ENCODE measurements at places on chromosomes 11 and 22.

- no peak for DNase-seq
Measured at GRCh38 chr11:134712228-134713145, 300.4 kb upstream of the B3GAT1 start.

GRCh38 chr11:117387992-117388755 lies 60.5 kb downstream of the CEP164 start:
- no peak for DNase-seq

DNA sequence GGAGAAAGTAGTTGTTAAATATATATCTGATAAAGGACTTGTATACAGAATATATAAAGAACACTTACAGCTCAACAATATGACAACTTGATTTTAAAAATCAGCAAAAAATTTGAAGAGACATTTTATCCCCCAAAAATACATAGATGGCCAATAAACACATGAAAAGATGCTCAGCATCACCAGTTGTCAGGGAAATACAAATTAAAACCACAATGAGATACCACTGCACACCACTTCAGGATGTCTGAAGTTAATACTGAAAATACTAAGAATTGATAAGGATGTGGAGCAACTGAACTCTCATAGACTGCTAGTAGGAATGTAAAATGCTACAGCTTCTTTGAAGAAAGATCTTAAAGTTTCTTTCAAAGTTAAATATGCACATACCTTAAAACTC lies 49.2 kb downstream of the KREMEN1 start:
- DNase-seq, result no peak

- DNase-seq, result no peak
Measured at GRCh38 chr11:73028611-73029010, 113.5 kb downstream of the FCHSD2 start.

- no peak for DNase-seq
Measured at GRCh38 chr11:106834567-106834966, 183.7 kb downstream of the GUCY1A2 start.

- no peak for DNase-seq
Measured at GRCh38 chr11:45147891-45148675, 1.6 kb downstream of the PRDM11 start.

GRCh38 chr22:49164773-49165320 lies 662.8 kb downstream of the BRD1 start:
- DNase-seq, result no peak

DNA sequence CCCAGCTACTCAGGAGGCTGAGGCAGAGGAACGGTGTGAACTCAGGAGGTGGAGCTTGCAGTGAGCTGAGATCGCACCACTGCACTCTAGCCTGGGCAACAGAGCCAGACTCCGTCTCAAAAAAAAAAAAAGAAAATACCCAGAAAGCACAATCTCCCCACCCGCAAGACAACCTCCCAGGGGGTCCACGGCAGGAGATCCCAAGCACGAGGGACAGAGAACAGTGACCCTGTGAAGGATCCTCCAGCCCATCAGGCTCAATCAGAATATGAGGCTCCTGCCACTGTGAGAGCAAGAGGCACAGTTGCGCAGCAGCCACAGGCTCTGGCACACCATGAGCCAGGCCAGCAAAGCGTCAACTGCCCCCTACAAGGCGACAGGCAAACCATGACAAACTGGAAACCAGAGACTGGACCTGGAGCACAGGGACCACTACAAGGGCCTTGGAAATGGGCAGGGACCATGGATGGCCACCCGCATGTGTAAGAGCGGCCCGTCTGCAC lies 164.8 kb upstream of the GRK3 start:
- no peak for DNase-seq

- no peak for DNase-seq
Measured at GRCh38 chr11:111460856-111461255, 51.3 kb downstream of the BTG4 start.

DNA sequence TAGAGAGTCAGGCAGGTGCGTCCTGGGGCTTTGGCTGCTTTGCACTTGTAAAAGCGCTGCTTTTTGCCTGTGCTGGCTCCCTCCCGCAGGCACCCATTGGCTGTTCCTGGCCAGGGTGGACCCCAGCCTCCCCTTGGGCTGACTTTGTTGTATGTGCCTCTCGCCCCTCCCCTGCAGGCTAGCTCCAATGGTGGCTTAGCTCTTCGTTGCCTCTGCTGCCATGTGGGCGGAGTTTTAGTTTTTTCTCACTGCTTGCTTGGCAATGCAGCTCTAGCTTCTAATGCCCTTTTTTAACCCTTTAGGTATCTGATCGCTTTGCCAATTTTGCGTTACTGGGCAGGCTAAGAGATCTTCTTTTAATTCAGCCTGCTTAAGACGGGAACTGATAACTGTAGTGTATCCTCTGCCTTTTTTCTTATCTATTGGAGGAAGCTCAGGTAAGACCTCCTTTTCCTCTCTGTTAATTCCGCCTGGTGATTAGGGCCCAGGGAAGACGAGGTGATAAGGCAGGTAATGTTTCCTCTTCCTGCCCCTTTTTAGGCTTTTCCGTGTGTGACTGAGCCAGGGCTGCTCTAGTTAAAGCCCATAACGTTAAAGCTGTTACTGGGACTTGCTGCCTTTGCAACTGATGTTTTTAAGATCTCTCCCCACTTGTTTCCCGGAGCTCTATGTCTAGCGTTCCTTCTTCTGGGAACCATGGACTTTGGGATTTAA lies 11.7 kb upstream of the GLYATL1 start:
- DNase-seq, result peak; percentile 34

DNA sequence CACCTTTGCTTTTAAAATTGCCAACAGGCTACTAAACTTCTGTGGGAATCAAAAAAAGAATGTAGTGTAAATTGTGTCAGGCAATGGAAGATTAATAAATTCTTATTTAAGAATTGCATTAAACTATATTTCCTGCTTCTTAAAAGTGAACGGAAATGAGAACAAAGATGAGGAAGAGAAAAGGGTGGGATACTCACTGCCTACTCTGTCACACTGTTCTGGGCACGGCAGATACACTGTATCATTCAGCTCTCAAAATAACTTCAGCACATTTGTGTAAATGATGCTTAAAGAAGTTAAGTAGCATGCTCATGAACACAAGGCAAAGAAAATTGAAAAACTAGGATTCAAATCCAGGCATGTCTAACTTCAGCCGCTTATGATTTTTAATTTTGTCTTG lies 218.7 kb downstream of the DCDC1 start:
- no peak for DNase-seq

GRCh38 chr11:24422376-24422775 lies 74.5 kb upstream of the LUZP2 start:
- DNase-seq, result no peak

- DNase-seq, result no peak
Measured at GRCh38 chr22:39502789-39503409, 809 bp downstream of the MIEF1 start.

DNA sequence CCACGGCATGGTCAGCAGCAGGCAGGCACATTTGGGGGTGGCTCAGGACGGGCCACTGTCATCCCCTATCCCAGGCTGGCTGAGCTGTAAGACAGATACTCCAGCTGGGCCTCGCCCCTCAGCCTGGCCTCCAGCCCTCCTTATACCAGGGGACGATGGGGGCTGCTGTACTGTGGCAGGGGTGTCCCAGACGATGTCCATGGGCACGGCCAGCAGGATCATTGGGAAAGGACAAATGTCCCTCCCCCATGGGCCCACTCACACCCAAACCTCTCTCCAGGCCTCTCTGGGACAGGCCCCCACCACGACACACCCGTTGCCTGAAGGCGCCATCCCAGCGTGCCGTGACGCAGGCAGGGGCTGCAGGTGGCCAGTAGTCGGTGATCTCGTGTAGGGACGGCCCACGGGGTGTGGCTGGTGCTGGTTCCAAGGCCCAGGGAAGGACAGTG lies 1.5 kb upstream of the IL17REL start:
- DNase-seq, result no peak

DNA sequence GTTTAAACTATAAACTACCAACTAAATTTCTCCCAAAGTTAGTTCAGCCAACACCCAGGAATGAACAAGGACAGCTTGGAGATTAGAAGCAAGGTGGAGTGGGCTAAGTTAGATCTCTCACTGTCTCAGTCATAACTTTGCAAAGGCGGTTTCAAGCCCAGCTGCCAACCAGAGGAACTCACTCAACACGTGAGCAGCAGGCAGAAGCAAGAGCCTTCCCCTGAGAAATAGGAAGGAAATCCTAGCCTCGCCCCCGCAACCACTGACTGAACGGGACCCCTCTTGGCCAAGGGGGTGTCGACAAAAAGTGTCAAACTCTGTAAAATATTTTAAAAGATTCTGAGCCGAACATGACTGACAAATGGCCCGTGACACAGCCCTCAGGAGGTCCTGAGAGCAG lies 4.4 kb upstream of the KRTAP5-9 start:
- no peak for DNase-seq

DNA sequence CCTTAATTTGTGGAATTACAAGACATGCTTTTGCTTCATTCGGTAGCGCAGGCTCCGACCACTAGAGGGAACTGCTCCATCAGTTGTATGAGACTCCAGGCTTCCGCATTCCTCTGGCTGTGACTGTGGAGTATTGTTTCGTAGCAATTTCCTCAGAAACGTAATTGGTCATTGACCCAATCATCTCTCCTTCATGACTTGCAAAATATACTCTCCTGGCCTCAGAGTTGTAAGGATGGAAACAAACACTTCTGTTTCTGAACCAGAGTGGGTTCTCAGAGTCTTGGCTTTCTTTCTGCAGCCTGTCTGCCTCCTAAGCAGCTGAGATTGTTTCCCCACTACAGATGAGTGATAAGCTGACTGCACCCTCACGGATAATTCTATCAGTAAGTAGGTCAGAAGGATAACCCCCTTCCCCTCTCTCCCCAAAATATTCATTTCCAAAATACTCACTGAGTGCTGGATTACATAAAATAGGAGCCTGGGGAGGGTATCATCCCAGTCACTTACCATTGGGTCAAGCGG lies 146.8 kb upstream of the ZC3H12C start:
- DNase-seq, result peak; percentile 73

- peak; percentile 78 for DNase-seq
Measured at GRCh38 chr11:46006418-46007070, 84.1 kb downstream of the LARGE2 start.

GRCh38 chr11:2743427-2744110 lies 43.8 kb upstream of the KCNQ1OT1 start:
- DNase-seq, result no peak

DNA sequence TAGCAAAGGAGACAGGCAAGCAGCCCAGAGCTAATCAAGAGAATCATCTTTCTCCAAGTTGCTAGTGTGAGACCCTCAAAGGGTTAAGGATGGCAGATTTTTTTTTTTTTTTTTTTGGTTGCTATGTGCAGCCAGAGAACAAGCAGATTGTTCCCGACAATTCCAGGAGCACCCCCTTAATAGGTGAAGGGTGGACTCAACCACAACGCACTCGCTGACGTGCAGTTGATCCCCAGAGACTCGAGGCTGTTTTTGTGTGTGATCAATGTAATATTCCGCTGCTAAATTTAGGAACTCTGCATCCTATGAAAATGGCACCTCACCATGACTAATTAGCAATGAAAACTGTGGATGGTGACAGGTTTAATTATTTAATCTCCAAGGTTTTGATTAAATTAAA lies 789.0 kb downstream of the KCNA4 start:
- DNase-seq, result no peak

GRCh38 chr11:503179-503981 lies 3.7 kb downstream of the RNH1 start:
- no peak for DNase-seq

GRCh38 chr11:65500387-65501185 lies 1.7 kb downstream of the MALAT1 start:
- DNase-seq, result no peak
